ENCODE measurements at places on chromosomes 5 and 9.
A peak's percentile ranks its signal among the peaks of the same experiment; 100 is the strongest.

DNA sequence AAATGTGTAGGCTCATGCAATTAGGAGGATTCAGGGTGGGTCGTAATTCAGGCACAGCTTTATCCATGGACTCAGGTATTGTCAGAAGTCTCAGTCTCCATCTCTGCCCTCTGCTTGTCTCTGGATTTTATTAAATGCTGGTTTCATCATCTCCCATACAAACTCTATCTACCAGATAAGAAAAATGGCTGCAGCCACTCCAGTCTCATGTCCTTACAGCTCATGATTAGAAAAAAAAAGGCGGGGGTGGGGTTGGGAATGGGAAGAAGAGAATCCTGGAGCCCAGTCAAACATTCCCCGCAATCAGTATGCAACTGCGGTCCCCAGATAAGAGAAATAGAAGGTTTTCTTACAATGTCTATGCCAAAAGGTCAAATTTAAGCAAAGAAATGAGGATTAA, 7.6 kb upstream of the FBXO38 start:
- no peak for DNase-seq

DNA sequence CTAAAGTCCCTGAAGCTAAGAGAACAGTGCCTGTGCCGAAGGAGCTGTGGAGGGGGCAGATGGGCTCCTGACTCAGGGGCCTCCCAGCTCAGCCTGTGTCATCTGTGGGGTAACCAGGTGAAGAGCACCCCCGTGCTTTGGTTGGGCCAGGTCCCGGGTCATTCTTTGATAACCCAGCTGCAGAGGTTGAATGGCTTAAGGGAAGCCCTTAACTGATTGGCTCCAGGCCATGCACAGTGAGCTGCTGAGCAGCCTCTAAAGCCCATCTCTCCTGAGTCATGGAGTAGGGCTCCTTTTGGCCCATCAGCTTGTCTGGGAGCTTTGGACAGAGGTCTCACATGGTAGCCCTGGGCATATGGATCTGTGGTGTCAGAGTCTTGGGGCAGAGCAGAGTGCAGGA, 28.7 kb downstream of the COL27A1 start:
- no peak for DNase-seq

- peak; percentile 7 for DNase-seq
These were observed 27.8 kb upstream of the TNFSF8 start for GRCh38 chr9:114958021-114958843.

GRCh38 chr9:132673355-132673754, 3.1 kb downstream of the GTF3C4 start:
- DNase-seq: no peak

GRCh38 chr9:18799428-18799827, 233.6 kb downstream of the SAXO1 start:
- no peak for DNase-seq

DNA sequence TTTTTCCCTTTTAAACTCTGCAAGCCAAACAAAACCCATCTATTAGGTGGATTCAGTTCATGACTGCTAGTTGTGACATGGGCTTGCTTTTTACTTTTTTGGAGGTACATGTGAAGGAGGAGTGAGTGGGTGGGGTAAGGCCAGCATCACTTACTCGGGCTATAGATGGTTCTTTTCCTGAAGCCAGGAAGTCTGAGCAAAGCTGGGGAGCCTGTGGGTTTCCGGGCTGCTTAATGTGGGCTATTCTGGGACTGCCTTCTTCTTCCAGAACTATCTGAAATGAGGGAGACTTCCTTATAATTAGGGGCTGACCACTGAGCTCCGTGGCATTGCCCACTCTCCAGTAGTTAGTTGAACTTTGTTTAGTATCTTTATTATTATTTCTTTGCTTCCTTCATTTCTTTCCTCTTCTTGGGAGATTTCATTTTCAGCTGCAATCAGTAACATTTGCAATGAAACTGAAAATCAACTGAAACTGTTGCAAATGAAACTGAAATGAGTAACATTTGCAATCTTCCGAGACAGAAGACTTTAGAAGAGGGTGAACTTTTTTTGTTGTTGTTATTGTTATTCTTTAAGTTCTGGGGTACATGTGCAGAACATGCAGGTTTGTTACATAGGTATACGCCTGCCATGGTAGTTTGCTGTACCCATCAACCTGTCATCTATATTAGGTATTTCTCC, 204.9 kb downstream of the LRRC70 start:
- DNase-seq: no peak

DNA sequence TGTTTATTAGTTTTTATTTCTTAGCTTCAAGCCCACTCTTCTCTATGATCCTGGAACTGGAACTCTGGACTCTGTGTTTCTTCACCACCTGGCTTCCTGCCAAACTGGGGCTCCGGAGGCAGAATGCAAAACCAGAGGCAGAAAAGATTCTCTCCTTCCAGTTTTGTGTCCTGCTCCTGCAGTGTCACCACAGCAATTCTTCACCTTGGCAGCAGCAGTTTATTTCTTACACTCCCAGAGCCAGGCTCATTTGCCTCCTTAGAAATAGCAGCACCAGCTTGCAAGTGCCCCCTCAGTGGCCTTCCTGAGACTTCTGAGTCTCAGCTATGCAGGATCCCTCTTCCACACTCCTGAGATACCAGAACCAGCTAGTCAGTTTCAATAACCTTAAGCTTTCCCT, 26.7 kb upstream of the CAMK4 start:
- no peak for DNase-seq

GRCh38 chr5:38367410-38367809, 109.1 kb downstream of the EGFLAM start:
- no peak for DNase-seq
